ENCODE measurements at places on chromosomes 13 and 19.

GRCh38 chr13:97935071-97935470, 18.4 kb upstream of the IPO5 start:
- no peak for DNase-seq

DNA sequence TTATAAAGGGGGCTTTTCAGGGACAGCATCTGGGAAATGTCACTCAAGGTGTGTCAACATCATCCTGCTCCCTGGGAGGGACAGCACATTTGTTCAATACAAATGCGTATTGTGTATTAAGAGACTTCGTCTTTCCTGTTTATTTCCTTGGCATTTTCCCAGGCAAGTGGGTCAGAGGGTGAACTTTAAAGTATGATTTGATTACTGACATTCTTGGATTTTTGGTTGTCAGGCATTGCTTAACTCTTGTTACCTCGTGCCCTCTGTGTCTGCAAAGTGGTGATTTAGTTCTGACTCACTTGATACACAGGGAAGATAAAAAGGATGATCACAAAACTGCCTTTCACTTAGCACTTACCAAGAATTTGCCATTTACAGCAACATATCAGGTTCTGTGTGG, 292.7 kb downstream of the SUCLA2 start:
- DNase-seq = no peak

DNA sequence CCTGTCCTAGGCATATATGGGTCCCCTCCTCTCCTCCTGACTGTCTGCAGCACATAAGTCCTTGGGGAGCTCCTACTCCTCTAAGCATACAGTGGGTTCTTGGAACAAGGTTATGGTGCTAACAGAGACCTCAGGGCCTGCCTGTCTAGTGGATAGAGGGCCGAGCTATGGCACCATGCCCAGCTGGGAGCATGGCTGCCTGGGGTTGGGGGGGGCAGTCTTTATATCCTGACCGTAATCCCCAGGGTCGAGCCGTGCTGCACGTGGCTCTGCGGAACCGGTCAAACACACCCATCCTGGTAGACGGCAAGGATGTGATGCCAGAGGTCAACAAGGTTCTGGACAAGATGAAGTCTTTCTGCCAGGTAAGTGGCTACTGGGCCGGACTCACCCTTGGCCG, 3.3 kb downstream of the GPI start:
- no peak for DNase-seq

DNA sequence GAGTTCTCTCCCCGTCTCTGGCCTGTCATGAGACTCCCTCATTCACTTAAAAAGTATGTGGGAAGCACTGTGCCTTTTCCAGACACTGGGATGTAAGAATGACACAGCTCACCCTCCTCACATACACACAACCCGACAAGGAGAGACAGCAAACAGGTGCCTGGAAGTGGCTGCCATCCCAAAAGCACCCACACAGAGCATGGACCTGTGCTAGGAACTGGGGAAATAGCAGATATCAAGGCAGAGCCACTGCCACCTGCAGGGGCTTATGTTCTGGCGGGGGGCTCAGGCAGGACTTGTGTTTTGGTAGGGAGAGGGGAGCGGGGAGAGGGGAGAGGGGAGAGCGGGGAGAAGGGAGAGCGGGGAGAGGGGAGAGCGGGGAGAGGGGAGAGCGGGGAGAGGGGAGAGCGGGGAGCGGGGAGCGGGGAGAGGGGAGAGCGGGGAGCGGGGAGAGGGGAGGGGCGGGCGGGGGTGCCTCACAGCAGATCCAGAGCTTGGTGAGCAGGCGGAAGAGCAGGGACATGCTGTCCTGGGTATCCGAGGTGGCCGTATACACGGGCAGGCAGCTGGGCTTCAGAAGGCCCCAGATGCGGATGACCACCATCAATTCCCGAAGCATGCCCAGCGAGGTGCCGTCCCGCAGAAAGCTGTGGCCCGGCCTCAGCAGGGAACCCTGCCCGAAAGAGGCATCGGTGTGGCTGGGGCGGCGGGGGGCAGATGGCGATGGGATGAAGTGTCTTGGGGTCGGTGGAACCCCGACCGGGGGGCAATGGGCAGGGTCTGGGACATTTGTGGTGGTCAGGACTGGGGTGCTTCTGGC, 12.2 kb downstream of the CFD start:
- no peak for DNase-seq

- peak; percentile 7 for DNase-seq
Observed at GRCh38 chr19:48480183-48480557, 11.0 kb downstream of the CYTH2 start.

- DNase-seq = no peak
Observed at GRCh38 chr19:39939556-39939955, 5.1 kb upstream of the FCGBP start.

DNA sequence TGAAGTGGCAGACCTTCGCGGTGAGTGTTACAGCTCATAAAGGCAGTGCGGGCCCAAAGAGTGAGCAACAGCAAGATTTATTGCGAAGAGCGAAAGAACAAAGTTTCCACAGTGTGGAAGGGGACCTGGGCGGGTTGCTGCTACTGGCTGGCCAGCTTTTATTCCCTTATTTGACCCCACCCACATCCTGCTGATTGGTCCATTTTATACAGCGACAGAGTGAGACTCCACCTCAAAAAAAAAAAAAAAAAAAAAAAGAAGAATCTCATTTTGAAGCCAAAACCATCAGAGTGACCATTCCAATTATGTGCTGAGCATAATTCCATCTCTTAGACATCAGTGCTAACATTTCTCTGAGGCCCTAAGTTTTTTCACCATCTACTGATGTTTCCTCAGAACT, 1.9 kb upstream of the ZNF552 start:
- no peak for DNase-seq

DNA sequence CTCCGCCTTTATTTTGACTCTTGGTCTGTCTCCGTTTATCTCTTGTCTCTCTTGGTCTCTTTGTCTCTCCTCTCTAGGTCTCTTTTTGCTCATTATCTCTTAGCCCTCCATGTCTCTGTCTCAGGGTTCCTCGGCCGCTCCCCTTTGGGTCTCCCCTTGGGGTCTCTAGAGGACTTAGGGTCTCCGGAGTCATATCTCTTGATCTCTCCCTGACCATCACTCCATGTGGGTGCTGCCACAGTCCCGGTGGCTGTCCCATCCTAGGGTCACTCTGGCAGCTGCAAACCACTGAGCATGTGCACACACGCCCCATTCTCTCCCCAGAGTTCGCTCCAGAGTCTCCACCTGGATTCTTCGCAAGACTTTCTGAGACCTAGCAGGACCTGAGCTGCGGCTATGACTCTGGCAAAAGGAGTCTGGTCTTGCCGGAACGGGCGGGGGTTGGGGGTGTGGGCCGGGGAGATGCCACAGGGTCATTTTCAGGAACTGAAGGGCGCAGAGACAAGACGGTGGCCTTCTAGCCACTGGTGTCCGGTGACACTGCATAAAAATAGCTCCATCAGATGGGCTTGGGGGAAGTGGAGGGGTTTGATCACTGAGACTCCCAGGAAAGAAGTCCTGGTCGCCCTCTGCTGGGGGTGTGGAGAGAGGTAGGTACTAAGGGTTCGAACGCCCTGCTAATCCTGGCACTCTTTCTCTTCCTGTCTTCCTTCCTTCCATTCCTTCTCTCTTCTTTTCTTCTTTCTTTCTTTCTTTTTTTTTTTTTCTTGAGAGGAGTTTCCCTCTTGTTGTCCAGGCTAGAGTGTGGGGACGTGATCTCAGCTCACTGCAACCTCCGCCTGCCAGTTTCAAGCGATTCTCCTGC, 1.2 kb upstream of the KCNA7 start:
- DNase-seq = no peak

- no peak for DNase-seq
Observed at GRCh38 chr19:2330632-2331284, 2.3 kb downstream of the SPPL2B start.

DNA sequence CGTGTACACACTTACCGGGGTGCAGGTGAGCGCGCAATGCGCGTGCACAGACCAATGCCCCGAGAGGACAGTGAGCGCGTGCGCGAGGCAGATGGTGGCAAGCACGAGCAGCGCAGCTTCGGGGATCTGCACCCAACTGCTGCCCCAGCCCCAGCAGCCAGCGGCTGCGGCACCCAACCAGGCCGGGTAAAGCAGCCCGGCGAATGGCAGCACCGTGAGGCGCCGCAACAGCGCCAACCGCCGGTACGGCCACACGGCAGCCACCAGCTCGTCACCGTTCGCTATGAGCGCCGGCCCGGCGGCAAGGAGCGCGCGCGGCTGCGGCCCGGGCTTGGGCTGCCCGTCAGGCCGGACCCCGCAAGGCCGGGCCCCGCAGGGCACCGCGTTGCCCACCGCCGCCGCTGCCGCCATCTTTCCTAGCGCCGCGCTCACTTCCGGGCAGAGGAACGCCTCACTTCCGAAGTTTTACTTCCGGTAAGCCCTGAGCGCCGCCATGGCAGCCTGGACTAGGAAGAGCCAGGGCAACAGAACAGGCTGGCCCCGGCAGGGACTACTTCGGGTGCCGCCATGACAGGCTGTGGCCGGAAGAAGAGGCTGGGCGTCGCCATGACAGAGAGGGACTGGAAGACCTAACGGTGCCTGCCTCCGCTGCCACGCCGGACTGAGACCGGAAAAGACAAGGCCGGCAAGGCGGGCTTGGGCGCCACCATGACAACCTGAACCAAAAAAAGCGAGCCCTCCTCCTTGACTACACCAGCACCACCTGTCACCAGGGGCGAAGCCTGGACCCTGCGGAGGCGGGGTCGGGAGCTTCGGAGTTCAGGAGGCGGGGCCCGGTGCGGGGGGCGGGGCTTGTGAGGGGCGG, at the start of gene ATP13A1:
Gene ATP13A1 (minus strand): TSS at position 421 of the 865 bp plus-strand sequence. CDS start 10 bp downstream, at position 411.
- DNase-seq = peak; percentile 97

GRCh38 chr13:112799394-112799793, 109.6 kb downstream of the ATP11A start:
- no peak for DNase-seq

- no peak for DNase-seq
Observed at GRCh38 chr19:13579388-13580060, 73.2 kb upstream of the CACNA1A start.

- no peak for DNase-seq
Observed at GRCh38 chr19:5041168-5041912, 72.4 kb downstream of the KDM4B start.

DNA sequence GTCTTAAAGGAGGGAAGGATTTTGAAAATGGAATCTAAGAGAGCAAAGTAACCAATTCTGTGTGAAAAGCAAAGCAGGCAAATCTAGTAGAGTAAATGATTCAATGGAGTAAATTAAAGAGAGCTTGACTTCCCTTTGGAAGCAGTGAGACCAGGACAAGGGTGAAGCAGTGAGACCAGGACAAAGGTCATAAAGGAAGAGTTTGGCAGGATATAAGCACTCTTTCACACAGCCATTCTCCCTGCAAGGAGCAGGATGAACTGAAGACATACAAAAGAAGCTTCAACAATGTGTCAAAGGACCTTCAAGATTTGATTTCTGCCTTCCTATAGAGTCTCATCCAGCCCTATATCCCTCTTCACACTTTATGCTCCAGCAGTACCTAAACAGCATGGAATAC, 123.8 kb downstream of the ENOX1 start:
- no peak for DNase-seq

Data from cerebellar nuclear complex (tissue), 1 donor.